NCI-H1092 treated with DMSO at 0.1 percent for 48 hours (cell line): ENCODE measurements at places on chromosomes 12 and 14.

DNA sequence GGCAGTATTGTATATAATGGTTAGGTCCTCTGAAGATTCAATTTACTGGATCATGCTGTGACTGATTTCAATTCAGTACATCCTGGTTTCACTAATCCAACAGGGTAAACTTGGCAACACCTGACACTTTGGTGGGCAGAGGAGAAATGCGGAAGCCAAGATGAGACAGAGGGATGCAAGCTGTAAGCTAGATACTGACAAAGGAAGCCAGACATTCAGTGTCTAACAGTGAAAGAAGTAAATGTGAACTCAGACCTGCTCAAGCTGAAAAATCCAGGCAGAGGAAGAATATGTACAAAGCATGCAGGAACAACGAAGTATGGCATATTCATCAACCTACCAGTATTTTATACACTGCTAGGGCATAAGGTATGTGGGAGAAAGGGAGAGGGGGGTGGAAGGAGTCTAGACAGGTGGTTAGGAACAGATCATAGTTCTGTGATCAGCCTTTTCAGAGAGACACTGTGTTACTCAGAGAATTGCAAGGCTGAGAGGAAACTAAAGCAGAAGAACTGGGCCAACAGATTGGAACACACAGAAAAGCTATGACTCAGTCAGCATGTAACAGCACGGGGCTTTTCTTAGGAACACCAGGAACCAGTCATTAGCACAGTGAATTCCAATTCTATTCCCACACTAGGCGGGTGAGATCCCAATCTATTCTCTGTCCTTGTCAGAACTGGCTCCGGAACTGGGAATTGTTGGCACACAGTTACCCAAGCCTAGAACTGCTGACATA is 40.3 kb downstream of the NELL2 start:
- DNase-seq = no peak

- no peak for DNase-seq
Measured at GRCh38 chr12:71782017-71782416, 27.4 kb downstream of the RAB21 start.

DNA sequence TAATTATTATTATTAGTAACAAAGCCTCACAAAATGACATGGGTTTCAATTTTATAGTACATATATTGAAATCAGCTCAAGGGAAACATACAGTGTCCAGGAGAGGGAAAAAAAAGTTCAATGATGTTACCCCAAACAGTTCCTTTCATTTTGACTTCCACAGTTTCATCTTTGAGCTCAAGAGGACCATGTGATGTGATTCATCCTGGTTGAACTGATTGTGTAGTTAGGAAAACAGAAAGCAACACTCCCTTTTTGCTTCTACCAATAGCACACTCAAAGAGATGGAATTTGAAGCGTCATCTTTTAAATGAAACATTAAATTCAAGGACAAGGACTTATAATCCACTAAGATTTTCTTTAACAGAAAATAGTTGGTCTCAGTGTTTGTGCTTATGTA is 461.0 kb downstream of the FOXG1 start:
- DNase-seq = no peak

DNA sequence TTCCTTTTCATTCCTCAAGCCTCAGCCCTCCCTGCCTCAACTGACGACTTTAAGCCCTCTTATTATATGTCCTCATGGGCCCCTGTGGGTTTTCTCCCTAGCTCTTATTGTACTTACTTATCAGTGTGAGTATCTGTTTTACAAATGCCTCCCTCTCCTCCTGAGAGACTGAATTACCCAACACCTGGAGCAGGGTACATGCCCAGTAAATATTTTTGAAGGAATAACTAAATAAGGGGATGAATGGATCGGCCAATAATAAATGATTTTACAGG is 95.8 kb upstream of the SLC35F4 start:
- no peak for DNase-seq

GRCh38 chr12:1793426-1794210 is 26.7 kb upstream of the LRTM2 start:
- DNase-seq = no peak

- no peak for DNase-seq
Measured at GRCh38 chr12:29447285-29447975, 50.1 kb downstream of the OVCH1 start.

GRCh38 chr12:43742106-43742505 is 16.5 kb downstream of the PUS7L start:
- no peak for DNase-seq

- DNase-seq = no peak
Measured at GRCh38 chr14:47262801-47263200, 412.6 kb downstream of the MDGA2 start.

DNA sequence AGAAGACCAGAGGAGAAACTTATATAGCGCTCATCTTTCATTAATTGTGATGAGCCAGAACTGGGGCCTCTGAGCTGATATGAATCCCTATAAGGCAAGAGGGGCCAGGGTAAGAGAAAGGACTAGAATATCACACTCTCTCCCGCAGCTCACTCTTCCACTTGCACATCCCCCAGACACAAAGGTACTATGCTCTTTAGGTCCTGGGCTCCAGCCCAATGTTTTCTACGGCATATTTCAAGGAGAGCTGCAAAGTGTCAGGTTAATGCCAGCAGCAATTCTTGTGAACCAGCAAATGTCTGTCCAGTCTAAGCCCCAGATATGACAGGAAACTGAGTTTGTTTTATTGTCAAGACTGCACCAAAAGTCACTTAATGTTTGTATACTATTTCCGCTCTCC is 29.4 kb downstream of the PPP2R5E start:
- DNase-seq = no peak

DNA sequence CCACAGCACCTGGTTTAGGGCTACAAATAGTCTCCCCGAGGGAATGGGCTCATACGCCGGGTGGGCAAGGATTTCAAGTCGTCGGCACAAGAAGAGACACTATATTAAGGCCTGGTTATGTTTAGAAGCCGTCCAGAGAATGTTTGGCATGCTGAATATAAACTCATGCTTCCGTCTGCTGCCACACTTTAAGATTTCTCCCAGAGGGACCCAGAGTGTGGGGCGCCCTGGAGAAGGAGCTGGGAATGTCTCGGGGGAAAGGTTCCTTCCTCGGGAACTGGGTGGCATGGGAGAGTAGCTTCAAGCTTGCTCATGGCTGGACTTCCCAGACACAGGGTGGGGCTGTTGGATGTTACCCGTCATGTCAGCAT is 295.7 kb downstream of the CACNA1C start:
- DNase-seq = no peak

DNA sequence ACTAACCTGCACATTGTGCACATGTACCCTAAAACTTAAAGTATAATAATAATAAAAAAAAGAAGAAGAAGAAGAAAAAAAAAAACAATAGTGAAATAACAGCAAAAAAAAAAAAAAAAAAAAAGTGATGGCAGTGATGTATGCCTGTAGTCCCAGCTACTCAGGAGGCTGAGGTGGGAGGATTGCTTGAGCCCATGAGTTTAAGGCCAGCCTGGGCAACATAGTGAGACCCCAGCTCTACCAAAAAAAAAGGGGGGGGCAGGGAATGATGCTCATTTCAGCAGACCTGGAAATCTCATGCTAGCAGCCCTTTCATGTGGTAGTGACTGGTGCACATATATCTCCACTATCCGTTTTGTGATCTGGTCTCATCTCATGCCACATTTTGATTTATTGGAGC is 20.8 kb downstream of the TRAFD1 start:
- no peak for DNase-seq

DNA sequence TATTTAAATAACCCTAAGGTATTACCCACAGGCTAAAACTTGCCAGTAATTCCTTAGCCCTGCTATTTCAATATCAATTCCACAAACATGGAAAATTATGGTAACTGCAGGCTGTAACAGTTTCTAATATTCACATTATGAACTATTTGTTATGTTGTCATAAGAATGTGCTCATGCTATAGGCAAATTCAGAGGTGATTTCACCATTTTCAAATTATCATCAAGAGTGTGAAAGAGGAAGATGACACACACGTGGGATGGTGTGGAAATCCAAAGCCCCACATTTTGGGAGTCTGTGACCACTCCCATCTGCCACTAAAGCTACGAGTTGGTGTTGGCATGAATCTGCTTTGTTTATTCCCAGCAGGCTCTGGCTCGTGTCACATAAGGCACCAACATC is 5.9 kb upstream of the MYO1A start:
- no peak for DNase-seq

DNA sequence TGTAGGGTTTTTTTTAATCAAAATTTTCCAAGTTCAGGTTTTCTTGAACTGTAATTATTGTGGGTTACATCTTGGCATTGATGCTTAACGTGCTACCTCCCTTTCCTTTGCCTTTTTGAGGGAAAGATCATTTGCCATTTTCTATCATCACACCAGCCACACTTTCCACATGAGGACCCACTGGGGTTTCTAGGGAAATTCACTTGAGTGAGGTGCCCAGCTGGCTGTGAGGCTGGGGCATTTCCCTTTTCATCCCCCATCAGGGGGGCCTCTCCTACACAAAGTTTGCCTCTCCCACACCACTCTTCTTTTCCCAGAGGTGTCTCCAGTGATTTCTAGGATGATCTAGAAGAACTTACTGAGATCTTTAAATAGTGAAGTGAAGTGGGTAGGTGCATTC is 335.7 kb downstream of the BMP4 start:
- no peak for DNase-seq

DNA sequence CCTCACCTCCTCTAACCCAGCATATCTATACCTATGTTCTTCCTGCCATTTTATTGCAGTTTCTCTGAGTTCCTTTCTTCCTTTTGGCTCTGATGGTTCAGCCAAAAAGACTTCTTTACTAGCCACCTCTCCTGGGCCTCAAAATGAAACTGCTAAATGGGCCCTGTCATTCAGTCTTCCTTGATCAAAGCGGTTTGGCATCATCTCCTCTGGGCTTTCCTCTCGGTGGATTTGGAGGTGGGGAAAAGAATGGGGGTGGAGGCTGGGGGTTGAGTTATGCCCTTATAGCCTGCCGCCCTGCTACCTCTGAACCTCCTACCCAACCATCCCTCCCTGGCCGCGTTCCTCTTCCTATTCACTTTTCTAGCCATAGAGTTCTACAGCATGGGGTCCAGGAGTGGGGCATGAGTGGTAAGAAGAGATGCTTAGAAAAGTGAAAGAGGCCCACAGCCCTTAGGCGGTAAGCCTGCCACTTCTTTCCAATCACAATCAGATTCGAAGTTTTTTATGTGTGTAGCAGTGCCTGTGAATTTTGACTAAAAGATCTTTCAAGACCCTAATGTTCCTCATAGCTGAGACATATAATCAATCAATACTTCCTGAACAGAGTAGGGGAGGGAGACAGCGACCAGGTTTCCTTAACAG is 2.5 kb downstream of the AJUBA start:
- no peak for DNase-seq

DNA sequence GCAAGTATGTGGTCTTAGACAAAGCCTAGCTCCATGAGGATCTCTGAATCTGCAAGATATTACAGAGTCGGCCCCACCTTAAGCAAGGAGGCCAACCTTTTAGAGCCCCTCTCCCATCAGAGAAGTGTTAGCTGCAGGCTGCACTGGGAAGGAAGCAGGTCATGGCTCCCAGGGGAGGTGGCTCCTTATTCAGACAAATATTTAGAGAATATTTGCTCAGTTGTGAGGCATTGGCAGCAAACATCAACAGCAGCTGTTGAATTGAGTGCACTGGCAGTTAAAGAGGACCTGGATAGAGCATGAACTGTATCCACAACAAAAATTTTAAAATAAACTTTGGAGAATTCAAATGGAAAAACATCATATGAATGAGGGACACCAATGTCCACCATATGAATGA is 44.7 kb downstream of the FSCB start:
- DNase-seq = peak; percentile 92

GRCh38 chr12:59578254-59578653 is 17.6 kb upstream of the SLC16A7 start:
- DNase-seq = no peak
